Stimulated activated CD4-positive, alpha-beta T cell treated with anti-CD3 and anti-CD28 coated beads, TNF-alpha, amount 100 ng/mL, for 24 hours (primary cell): ENCODE measurements at places on chromosomes 1 and 21.

DNA sequence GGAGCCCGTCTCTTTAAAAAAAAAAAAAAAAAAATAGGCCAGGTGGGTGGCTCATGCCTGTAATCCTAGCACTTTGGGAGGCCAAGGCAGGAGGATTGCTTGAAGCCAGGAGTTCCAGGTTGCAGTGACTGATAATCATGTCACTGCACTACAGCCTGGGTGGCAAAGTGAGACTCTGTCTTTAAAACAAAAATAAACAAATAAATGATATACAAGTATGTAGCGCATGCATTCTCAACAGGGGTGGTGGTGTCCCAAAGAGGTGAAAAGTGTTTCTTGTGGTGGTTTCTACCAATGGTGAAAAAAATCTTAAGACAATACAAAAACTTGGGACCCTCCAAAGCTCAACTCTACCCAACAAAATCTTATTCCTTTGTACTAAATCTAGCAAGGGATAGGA lies 17.9 kb downstream of the CNN3 start:
- DNase-seq = no peak

- DNase-seq = no peak
Observed at GRCh38 chr1:9529190-9529589, 10.1 kb upstream of the SLC25A33 start.

DNA sequence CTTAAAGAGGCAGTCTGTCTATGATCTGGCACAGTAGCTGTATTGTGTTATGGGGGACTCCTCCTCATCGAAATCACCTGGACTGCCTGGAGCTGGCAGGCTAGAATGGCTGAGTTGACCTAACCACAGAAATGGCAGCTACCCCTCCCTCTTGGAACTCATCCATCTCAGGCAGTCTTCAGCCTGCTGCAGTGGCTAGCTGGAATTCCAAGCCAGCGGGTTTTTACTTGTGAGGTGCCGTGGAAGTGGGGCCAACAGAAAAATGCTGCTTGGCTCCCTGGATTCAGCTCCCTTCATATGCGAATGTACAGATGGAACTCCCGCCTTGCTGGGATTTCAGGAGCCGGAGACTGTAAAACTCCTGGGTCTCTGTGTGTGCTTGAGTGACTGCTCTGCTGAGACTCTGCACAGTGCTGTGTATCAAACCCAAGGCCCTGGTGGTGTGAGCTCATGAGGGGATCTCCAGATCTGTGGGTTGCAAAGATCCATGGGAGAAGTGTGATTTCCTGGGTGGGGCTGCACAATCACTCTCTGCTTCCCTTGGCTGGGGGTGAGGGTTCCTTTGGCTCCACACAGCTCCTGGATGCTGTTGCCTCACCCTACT lies 316.9 kb downstream of the CTH start:
- DNase-seq = no peak

- no peak for DNase-seq
Observed at GRCh38 chr1:54819195-54819536, 18.0 kb upstream of the TTC22 start.

DNA sequence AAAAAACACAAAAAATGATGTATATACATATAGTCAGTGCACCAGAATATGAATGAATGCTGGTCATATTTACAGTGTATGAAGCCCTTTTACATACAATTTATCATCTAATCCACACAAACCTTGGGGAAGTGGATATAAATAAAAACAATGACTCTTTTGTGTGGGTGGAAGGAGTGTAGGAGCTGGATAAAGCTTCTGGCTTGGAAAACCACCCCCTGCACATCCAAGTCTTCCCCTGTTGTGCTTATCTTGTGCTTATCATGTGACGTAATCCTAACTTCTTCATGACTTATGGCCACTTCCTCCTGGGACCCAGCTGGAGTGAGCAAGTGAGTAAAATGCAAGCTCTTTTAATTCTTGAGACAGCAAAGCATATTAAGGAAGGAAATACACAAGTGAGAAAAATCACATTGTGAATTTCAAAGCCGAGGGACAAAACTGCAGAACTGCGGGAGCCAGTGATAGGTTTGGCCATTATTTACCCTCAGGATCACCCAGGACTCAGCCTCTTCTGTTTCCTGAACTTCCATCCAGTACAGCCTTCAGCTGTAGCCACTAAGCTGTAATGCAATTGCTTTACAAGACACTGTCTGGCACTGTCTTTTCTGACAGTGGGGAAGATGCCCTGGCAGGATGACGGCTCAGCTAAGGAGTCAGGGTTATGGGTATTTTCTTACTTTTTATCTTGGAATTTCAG lies 104.0 kb upstream of the PPM1J start:
- no peak for DNase-seq

- no peak for DNase-seq
Observed at GRCh38 chr1:17627239-17628052, 87.9 kb downstream of the ARHGEF10L start.

DNA sequence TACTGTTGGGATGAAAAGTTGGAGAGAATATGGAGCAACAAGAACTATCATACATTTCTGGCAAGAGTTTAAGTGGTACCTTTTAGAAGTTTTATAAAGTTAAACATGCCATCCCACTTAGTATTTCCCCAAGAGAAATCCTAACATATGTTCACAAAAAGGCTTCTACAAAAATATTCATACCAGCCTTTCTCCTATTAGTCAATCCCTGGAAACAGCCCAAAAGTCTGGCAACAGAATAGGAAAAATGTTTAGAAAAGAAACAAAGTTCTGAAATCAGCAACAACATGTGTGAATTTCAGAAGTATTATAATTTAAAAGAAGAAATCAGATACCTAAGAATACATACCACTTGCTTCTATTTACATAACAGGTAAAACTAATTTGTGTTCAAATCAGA lies 271.0 kb downstream of the DSCAM start:
- no peak for DNase-seq

DNA sequence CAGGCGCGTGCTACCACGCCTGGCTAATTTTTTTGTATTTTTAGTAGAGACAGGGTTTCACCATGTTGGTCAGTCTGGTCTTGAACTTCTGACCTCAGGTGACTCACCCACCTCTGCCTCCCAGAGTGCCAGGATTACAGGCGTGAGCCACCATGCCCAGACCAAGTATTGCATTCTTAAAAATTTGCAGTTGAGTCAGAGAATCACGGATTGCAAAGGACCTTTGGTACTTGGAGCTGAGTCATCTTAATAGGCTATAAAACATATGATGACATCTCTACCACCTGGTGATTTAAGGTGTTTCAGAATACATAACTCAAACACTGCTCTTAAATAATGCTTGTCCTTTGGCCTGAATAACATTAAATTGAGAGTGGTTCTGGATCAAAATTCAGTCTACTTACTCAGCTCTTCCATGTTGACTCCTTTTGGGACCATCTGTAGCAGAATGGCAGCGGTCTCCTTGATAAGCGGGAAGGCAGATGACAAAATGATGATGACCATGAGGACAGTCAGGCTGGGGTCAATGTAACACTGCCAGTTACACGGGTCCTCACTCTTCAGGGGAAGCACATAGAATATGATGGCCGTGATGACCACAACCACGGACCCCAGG lies 10.4 kb downstream of the SLC30A10 start:
- no peak for DNase-seq

- DNase-seq = no peak
Observed at GRCh38 chr1:81029266-81029665, 771.5 kb upstream of the ADGRL2 start.

DNA sequence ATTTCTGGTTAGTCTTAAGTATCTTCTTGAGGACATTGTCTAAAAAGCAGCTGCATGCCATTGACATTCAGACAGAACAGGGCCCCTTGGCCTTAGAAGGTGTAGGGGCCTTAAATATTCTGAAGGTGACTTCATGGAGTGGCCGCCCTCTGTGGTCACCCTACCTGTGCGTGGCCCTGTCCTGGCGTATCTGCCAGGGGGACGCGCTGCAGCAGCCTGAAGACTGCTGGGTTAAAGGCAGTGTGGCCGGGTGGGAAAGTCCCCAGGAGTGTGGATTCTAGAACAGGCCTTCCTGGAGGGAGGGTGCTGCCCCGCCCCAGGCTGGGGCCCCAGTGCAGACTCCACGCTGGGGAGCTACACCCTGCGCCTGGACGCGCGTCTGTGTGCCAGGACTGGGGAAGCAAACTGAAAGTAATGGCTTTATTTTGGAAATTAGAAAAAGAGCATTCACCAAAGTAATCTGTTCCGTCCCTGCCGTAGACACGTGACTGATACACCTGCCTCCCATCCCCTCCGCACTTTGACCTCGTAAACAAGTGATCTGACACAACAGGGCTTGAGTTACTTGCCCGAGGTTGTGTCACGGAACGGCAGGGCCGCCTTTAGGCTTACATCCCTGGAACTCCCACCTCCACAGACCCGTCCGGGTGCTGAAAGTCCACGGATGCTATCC lies 1.8 kb downstream of the AGPAT3 start:
- DNase-seq = peak; percentile 31

DNA sequence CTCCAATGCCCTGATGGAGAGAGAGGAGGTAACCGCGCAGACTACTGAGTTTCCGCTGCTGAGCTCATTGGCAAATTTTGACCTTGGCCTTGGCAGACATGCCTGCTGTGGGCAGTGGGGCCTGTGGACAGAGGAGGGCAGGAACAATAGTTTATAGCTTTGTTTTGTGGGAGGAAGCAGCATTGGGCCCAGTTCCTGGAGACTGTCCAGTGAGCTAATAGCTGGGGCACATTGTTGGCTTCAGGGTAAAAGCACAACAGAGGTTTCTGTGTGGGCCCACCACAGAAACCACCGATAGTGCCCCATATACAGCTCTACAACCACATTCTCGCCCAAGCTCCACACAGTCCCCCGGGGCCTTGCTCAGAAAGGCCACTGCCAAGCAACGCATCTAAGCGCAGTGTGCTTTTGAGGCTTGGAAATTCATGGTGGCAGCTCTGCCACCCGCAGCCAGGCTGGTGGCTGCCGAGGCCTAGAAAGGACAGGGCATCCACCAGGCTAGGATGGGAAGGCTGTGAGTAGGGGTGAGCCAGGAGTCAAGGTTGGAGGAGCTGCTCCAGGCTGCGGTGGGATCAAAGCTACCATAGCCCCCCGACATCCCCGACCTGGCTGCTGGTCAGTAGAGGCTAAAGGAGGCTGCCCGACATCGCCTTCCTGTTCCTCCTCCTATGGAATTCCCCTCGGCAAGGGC lies 43.2 kb downstream of the NEK2 start:
- DNase-seq = no peak

GRCh38 chr1:156502894-156503697 lies 2.5 kb upstream of the MEF2D start:
- no peak for DNase-seq

DNA sequence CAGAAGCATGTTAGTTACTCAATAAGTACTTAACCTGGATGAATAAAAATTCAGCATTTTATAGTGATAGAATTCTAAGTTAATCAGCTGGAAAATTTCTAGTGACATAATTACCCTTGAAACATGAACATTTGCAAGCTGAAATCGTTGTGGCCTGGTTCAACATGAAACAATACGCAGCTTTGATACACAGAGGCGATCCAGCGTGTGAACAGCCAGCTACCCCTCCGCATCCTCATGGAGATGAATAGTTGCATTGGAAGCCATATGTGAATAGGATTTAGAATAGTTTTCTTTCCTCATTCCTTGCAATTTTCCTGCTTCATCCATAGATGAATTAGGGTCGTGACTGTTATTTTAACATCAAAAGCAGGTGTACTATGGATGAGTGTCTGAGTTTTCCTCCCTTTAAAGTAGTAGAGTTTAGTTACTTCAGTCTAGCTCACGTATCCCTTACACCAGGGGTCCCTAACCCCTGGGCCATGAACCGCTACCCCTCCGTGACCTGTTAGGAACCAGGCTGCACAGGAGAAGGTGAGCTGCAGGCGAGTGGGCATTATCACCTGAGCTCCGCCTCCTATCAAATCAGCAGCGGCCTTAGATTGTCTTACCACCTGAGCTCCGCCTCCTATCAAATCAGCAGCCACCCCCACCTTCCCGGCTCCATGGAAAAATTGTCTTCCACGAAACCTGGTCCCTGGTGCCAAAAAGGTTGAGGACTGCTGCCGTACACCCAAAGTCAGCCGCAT lies 6.2 kb upstream of the TARBP1 start:
- DNase-seq = no peak

DNA sequence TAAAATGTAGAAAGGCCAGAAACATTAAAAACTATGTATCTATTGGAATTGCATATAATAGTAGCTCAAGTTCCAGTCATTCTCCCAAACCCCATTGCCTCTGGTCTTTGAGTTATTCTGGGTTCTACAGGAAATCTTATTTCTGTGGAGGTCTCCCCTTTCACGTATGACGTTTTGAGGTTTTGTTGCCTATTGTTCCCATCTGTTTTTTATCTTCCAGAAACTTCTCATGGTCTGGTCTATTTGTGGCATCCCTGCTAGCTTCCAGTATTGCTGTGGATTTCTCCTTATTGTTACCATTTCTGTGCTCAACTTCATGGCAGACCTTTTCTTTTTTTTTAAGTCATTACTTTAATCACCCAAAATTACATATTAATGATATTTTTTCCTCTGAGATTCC lies 43.3 kb downstream of the DTL start:
- no peak for DNase-seq
